HAP-1 (cell line): ENCODE measurements at places on chromosomes 6 and 20.

- no peak for DNase-seq
These were observed 32.3 kb upstream of the OVOL2 start for GRCh38 chr20:18090044-18090443.

DNA sequence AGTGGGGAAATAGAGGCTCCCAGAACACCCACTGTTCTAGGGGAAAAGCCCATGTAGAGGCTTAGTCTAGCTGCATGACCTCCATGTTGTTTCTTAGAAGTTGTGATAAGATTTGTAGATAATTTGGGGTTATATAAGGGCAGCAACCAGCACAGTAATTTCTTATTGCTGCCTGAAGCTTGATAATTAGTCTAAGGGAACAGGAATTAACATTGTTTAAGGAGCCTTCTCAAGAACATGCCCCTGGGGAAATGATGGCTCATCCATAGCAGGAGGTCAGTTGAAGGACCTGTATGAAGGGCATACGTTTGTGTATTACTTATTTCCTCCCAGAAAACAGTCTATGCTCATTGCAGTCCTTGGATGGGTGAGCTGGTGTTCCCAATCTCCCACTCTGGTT is 170.7 kb upstream of the SCGN start:
- no peak for DNase-seq

DNA sequence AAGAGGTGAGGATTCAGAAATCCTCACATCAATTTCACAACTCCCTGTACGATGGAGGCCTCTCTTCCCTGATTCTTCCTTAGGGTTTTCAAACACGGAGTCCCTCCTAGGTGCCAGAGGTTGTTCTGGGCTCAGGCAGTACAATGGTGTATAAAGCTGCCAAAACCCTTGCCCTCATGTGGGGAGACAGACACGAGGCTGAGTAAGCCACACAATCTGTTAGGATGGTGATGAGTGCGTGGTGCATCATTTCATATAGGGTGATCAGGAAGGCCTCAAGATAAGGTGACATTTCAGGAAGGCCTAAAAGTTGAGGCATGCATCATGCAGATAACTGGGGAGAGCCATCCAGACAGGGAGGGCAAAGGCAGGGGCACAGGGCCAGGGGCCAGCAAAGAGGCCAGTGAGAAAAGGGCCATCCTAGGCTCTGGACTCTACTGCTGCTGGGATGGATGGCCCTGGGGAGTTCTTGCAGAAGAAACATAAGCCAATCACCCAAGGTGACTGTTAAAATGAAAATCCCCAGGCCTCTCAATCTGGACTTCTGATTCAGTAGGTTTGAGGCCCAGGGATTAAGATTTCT is 186.5 kb downstream of the PRKN start:
- no peak for DNase-seq

DNA sequence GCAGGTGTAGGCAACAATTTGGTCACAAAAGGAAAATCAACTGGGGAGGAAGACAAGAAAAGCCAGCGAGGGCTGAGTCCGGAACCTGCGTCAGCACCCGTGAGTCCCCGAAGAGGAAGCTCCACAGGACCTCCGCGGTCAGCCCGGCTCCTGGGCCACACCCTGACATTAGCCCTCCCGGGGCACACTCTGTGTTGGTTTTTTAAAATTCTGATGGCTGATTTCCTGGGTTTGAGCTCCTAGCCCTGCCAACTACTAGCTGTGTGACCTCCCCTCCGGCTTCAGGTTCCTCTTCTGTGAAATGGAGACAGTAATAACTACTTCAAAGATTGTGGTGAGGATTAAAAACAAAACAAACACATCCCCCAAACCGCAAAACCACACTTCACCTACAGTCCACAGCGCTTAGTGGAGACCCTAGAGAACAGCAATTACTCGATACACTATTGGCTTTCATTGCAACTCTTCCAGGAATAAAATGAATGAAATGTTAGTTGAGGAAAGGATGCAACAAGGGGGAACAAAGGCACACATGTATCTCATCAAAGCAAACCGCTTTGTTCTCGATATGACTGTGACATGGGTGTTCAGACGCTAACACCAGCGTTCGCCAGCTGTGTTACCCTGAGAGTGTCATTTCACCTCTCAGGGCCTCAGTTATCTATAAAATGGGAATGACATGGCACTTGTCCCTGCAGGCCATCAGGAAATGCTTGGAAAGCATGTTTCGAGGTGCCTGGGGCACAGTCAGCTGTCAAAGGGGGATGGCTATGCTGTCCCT is 985 bp downstream of the ZBP1 start:
- DNase-seq = no peak

GRCh38 chr6:72422171-72422570 is 199.7 kb upstream of the KCNQ5 start:
- no peak for DNase-seq

- DNase-seq = no peak
These were observed 98.6 kb downstream of the HIVEP1 start for GRCh38 chr6:12110523-12111362.

DNA sequence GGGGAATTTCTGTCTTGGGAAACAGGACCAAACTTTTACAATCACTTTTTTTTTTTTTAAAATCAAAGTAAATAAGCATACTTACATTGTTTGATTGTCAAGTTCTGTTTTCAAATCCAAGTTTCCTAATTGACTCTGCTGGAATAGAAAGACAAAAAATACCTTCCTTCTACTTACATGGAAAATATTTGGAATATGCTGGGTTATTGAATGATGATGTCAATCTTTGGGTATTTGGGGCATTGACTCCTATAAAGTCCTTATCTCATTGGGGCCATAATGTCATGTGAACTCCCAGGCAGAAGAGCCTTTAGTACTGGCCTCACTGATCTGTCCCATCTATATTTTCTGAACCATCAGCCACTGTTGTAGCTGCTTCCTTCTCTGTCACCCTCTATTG is 122.6 kb upstream of the NOX3 start:
- no peak for DNase-seq

DNA sequence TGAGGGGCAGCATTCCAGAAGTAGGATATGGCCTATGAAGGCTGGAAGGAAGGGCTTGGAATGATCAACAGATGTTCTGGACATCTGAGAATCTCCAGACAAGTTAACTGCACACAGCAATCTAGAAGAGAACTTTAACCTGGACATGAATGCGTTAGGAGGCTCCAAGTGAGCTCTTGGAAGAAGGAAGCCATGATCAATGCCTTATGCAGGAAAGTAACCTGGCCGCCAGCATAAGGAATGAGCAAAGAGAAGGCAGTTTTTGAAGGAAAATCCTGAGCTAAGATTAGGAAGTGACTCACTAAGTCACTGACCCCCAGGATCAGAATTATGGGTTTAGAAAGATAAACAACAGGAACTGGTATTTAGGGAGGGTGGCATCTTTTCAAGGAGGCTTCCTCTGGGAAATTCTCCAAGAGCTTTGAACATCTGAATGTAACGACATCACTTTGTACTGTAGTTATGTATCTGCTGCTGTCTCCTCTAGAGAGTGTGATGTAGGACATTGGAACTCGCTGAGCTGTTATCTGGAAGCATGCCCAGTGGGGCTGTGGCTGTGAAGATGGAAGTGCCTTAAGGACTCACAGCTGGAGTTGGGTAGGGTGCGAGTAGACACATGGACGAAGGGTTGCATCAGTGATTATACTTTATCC is 236.8 kb downstream of the PACRG start:
- no peak for DNase-seq
